ENCODE measurements at places on chromosomes 11 and 22. TPM values are rescaled to one million over a fixed set of nuclear protein-coding genes. Genes with fewer than 3 reads are reported as not detected.
A peak's percentile ranks its signal among the peaks of the same experiment; 100 is the strongest.

Gene ATG2A
- 14.8 TPM for total RNA-seq

Gene OAF
- 43.0 TPM for total RNA-seq

GRCh38 chr11:119436093-119436492 lies 13.1 kb upstream of the THY1 start:
- no peak for DNase-seq
- no peaks in the 10 kb centered on the region for H3K27me3 ChIP-seq
- H3K4me3 ChIP-seq = no peak overlapping the region
- H3K36me3 ChIP-seq = no peaks in the 10 kb centered on the region
- no peak overlapping the region for H3K27ac ChIP-seq

- H3K4me3 ChIP-seq = no peak overlapping the region
- H3K27ac ChIP-seq = no peak overlapping the region
- H3K4me1 ChIP-seq = peaks cover 49% of the 10 kb centered on the region
- no peak for DNase-seq
Measured at GRCh38 chr22:31950226-31950625, 5.9 kb downstream of the YWHAH start.

- peak overlapping the region; percentile 97 for H3K27ac ChIP-seq
- H3K27me3 ChIP-seq = no peaks in the 10 kb centered on the region
- H3K4me3 ChIP-seq = peak overlapping the region; percentile 85
- peaks cover 10% of the 10 kb centered on the region for H3K4me1 ChIP-seq
- DNase-seq = no peak
Measured at GRCh38 chr11:111603611-111604130, 1.4 kb downstream of the SIK2 start.

Gene FGF4
- not detected for total RNA-seq

Gene NARS2
- total RNA-seq = 6.6 TPM

DNA sequence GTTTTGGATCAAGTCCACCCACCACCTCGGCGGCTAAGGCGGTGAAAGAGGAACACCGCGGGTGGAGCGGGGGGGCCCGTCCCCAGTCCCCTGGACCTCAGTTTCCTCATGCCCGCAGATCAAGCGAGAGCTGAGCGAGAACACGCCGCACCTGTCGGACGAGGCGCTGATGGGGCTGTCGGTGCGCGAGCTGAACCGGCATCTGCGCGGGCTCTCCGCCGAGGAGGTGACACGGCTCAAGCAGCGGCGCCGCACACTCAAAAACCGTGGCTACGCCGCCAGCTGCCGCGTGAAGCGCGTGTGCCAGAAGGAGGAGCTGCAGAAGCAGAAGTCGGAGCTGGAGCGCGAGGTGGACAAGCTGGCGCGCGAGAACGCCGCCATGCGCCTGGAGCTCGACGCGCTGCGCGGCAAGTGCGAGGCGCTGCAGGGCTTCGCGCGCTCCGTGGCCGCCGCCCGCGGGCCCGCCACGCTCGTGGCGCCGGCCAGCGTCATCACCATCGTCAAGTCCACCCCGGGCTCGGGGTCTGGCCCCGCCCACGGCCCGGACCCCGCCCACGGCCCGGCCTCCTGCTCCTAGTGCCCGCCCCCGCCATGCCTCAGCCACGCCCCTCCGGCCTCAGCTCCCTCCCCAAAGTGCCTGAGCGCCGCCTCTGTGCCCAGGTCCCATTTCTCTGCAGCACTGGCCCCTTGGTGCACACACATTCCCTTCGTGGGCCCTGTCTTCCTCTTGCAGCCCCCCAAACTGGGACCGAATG lies 12.7 kb downstream of the MAFF start:
- H3K36me3 ChIP-seq = no peaks in the 10 kb centered on the region
- no peaks in the 10 kb centered on the region for H3K27me3 ChIP-seq
- H3K4me3 ChIP-seq = peak overlapping the region; percentile 4
- H3K4me1 ChIP-seq = peaks cover 18% of the 10 kb centered on the region
- DNase-seq = peak; percentile 41

- H3K27me3 ChIP-seq = no peaks in the 10 kb centered on the region
- DNase-seq = peak; percentile 68
- no peaks in the 10 kb centered on the region for H3K4me1 ChIP-seq
- peaks cover 10% of the 10 kb centered on the region for H3K36me3 ChIP-seq
Measured at GRCh38 chr11:68049509-68050370, 10.9 kb downstream of the TCIRG1 start.

Measured in pancreas (tissue), 10 donors.